Neural crest cell (in vitro differentiated cells): ENCODE measurements at places on chromosomes 12 and 14. TPM values are rescaled to one million over a fixed set of nuclear protein-coding genes. Genes with fewer than 3 reads are reported as not detected.

BCL11B gene
- 0.28 and 0.32 TPM in 2 replicates for total RNA-seq

PTPN11 gene
- total RNA-seq: 91.8 and 92.1 TPM in 2 replicates

- no peak for DNase-seq
Measured at GRCh38 chr14:89365061-89365801, 51.8 kb downstream of the FOXN3 start.

TTC7B gene
- total RNA-seq: 54.8 and 56.4 TPM in 2 replicates

GRCh38 chr14:35940291-35940690 lies 114.2 kb downstream of the BRMS1L start:
- DNase-seq: no peak

DNA sequence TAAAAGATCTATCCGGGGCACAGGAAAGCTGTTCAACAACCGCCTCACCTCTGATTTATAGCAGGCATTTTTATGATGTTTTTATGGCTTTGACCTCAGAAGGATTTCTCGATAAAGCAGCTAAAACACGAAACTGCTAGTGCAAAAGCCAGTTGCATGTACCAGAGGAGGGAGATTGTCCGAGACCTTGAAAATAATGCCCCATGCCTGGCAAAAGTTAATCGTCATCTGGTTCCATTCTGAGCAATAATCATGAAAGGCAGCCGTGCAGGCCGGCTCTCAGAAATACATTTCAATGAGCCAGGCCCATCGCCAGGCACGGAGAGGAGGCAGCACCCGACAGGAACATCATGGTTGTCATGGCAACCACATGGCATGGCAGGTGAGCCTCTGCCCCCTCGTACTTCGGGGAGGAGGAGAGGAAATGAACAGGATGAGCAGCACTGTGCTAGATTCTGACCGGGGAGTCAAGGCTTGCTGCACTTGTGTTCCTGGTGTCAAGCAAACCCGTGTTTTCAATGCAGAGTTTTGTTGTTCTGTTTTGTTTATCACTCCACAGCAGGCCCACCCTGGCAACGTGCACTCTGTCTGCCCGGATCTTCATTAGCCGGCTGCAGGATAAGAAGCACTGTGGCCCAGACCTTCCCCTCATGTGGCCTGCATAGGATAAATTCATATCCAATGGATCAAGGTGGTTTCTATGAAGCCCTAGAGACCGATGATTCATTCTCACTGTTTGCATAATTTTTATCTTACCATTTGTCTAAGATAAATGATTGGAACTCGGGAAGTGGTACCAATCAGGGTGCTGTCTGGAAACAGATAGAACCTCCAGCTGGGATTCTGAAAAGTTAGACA lies 160.2 kb downstream of the RIMBP2 start:
- DNase-seq: no peak

DNA sequence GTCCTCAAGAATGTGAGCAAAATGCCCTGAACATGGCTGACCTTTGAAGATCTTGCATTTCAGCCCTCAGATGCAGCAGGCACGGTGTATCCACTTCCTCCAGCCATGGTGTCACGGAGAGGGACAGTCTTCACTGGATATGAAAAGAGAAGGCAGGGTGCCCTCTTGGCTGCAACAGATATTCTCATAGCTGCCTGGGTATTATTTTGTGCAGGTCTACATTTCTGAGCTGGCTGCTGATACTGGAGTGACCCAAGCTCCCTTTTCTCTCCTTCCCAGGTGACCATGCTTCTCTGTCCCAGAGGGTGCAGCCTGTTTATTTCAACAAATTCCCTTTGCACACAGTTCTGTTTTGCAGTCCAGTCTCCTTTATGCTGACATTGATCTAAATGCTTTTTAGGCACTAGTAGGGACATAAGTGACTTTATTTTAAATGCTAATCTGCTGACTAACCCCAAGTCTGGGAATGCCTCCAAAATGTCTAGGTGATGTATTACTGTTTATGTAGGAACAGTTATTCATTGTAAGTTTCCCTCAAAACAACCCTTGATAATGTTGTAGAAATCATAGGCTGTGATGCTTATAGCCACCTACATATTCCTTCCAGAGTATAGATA lies 17.4 kb upstream of the PYGL start:
- no peak for DNase-seq

- DNase-seq: no peak
Measured at GRCh38 chr12:76997011-76997780, 68.2 kb downstream of the E2F7 start.

SLCO1B1 gene
- 0.21 TPM in 1 of 2 replicates, not detected in the other for total RNA-seq

TSPAN19 gene
- total RNA-seq: 0.36 and 0.84 TPM in 2 replicates

- no peak for DNase-seq
Measured at GRCh38 chr12:106429043-106429552, 71.5 kb downstream of the POLR3B start.

DNA sequence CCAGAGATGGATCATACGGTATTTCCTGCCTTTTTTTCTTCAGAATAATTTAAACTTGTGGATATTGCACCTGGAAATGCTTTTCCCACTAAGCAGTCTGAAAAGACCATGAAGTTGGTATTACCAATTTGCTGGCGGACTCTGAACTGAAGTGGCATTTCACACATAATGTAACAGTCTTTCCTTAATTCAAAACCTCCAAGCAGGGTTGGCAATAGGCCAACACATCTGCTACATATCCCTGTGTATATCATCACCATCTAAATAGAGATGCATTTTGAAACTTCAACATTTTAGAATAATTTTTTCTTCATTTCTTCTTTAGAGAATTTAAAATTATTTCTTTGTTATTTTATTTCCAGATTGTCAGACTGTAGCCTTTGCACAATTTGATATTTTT lies 100.5 kb downstream of the TSPAN8 start:
- no peak for DNase-seq

ABCC9 gene
- total RNA-seq: 2.8 and 3.0 TPM in 2 replicates

DNA sequence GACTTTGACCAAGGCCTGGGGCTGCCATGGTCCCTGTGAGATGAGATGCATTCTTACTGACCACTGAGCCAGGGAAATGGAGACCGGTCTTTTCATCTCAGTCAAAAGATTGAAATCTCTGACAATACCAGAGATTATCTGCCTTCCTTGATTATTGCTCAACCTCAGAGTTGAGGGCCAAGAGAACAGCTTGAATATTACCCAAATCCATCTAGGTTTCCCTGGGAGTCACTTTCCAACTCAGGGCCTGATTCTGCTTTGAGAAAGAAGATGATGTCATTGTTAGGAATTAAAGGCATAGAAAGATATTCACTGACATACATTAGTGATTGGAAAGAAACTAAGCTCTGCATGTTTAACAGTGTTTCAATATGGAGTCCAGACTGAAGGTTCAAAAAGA lies 515.9 kb upstream of the TBX3 start:
- no peak for DNase-seq

- no peak for DNase-seq
Measured at GRCh38 chr12:71694099-71694820, 8.4 kb downstream of the TMEM19 start.

- no peak for DNase-seq
Measured at GRCh38 chr14:57391517-57392195, 1.3 kb downstream of the NAA30 start.

SERPINA5 gene
- total RNA-seq: 1.0 and 1.4 TPM in 2 replicates

- no peak for DNase-seq
Measured at GRCh38 chr14:91021991-91022621, 38.3 kb downstream of the RPS6KA5 start.

TROAP gene
- 88.0 and 91.2 TPM in 2 replicates for total RNA-seq

SCAF11 gene
- total RNA-seq: 113 and 114 TPM in 2 replicates

PLEKHH1 gene
- 35.7 and 40.0 TPM in 2 replicates for total RNA-seq

GRCh38 chr12:54954801-54955200 lies 29.8 kb downstream of the TESPA1 start:
- DNase-seq: no peak

DNA sequence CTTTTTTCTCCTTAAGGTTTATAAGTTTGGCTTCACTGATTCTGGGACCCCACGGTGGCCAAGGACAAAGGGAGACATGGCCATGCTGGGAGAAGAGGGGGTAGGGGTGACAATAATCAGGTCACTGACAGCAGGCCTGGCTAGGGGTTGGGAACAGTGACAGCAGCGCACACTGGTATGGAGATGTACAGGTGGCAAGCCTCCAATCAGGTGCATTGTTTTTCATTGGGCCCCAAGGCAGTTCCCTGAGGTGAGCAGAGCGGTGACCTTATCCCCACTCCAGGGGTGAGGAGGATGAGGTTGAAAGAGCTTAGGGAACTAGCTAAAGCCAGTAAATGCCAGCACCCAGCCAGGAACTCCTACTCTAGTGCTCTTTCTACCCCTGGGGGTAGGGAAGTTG lies 1.4 kb downstream of the SYNDIG1L start:
- DNase-seq: no peak

DNA sequence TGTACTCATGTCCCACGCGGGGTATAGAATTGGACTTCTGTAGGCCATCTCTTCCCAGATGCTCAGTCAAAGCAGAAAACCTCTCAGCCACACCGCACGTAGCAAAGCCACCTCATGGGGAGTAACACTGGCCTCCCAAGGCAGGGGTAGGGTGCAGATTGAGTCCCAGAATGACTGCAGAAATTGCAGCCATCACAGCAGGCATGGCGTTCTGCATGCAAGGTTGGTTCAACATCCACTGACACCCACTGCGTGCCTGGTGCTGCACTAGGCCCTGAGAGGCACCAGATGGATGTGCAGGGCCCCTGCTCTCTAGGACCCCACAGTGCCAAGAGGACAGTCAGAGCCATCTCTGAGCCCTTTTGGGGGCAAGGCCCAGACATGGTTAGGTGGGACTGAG lies 39.9 kb downstream of the RAB35 start:
- no peak for DNase-seq

DNA sequence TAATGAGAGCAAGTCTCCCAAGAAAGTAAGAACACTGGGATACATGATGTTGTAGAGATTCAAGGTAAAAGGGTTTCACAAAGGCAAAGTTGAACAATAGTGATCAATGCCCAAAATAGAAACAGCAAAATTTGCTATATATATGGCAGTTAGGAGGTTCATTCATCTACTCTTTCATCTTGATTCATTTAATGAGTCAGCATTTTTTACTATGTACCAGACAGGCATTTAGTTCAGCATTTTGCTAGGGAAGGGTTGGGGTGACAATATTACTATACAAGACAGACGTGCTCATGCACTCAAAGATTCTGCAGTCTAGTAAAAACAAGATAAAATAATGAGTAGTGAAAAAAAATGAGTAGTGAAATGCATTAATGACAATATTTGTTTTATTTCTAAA lies 264.9 kb upstream of the LMO3 start:
- no peak for DNase-seq

SIX1 gene
- 0.44 and 0.48 TPM in 2 replicates for total RNA-seq

DNA sequence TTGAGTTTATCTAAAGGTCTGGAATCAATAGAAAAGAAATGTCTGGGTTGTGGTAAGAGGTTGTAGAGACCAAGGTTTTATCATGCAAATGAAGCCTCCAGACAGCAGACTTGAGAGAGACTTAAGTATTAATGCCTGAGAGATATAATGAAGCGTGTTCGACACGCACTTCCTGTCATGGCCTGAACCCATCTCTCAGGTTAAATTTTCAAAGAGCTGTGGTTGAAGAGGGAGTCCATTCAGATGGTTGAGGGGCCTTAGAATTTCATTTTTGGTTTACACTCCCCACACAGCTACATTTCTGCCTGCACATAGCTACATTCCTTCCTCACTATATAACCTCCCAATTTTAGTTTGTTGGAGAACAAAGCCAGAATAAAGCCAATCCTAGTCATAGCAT lies 10.1 kb upstream of the CLEC12A start:
- DNase-seq: no peak

DNA sequence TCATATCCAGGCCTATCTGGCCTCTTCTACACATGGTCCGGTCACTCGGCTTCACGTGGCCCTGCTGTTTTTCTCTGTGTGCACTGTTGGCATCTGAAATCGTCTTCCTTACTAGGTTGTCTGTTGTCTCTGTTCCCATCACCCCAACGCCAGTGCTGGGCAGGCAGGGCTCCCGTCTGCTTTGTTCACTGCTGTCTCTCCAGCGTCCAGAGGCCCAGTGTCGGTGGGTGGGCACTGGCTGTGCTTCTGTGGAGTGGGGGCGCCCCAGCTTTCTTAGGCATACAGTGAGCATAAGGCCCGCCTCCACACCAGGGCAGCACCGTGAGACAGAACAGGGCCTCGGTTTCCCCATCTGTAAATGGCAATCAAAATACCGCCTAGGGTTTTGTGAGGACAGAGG lies 153.1 kb downstream of the BCL11B start:
- no peak for DNase-seq
